ENCODE measurements at places on chromosomes 6 and 20.

GRCh38 chr6:142945446-142946180 is 637 bp upstream of the HIVEP2 start:
- peak; percentile 83 for DNase-seq

GRCh38 chr6:136740050-136740974 is 52.0 kb downstream of the MAP3K5 start:
- no peak for DNase-seq

GRCh38 chr6:92538275-92538674 is 881.1 kb downstream of the EPHA7 start:
- no peak for DNase-seq

- DNase-seq: no peak
Observed at GRCh38 chr6:50661636-50662035, 51.7 kb upstream of the TFAP2D start.

DNA sequence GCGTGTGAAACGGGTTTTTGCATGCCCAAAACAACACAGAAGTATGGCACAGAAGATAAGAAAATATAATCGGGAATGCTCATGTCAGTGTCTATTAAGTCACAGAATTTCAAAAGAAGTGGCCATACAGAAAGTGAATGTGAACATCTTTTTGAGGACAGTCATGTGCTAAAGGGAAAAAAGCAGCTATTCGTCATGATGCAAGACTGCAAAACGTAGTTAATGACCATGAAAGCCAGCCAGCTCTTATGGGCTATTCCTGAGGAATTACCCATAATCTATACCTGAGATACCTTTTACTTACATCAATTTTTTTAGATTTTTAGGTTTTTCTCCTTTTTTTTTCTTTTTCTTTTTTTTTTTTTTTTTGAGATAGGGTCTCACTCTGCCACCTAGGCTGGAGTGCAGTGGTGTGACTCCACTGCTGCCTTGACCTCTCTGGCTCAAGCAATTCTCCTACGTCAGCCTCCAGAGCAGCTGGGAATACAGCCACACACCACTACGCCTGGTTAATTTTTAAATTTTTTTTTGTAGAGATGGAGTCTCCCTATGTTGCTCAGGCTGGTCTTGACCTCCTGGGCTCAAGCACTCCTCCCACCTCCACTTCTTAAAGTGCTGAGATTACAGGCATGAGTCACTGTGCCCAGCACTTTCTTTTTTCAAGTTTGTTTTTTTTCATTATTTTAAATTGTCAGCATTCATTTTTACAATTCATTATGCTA is 18.1 kb upstream of the ZBP1 start:
- DNase-seq: no peak

DNA sequence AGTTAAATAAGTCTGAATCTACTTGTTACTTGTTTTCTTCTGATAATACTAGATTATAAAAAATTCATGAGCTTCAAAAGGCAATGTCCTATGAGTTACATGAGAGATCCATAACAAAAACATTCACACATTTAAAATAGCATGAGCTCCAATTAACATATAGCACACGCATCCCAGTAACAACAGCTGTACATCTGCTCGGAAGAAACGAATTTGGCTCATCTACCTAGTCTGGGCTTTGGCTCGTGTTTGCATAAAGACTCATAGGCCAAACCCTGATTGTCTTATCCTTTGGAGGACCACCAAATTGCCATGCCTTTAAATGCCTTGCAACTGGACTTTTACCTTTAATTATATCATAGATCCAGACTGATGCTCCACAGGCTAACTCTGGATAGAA is 259.7 kb upstream of the CHD6 start:
- no peak for DNase-seq

DNA sequence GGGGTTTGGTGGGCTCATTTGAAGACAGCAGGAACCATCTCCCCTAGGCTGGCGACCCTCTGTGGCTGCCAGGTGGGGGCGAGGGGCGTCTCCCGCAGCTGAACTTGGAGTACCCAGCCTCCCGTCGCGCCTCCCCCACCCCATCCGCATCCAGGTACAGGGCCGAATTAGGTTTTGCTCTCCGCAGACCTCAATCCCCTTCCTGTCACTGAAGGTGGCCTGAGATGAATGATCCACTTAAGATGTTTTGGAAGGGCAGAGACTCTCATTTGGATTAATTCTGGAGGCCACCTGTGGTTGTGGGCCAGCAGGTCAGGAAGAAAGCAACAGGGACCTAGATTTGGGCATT is 493 bp downstream of the CD83 start:
- DNase-seq: no peak

GRCh38 chr6:14309516-14309915 is 191.9 kb downstream of the CD83 start:
- no peak for DNase-seq

DNA sequence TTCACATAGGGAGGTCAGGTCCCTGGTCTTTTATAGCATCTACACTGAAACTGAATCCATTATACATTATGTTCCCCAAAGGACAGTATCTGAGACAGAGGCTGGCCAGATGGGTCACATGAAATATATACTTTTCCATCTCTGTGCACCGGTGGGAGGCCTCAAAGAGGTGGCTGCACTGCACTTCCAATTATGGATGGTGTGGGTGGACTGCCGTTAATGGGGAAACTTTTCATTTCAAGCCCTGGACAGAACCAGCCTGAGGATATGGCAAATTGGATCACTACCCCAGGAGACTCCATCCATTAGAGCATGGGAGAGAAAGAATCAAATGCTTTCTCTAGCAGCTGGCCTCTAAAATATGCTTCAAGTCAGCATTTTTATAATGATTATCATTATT is 280.5 kb upstream of the OPRM1 start:
- DNase-seq: no peak

DNA sequence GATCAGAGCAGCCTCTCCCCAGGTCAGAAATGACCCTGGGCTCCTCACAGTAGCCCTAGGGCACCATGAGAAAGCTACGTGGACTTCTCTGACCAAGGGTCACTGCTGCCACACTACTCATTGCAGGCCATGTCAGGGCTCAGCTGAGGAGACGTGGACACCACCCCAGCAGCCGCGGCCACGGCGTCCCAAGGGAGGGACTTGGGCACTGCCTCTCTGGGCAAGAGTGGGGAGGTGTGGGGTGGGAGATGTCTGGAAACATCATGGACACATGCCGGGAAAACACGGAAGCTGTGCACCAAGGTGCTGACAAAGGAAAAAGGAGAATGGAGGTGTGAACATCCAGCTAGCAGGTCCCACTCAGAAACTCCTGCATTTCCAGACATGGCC is 9.0 kb downstream of the GMEB2 start:
- DNase-seq: no peak

- no peak for DNase-seq
Observed at GRCh38 chr6:131197716-131198115, 62.4 kb downstream of the AKAP7 start.

GRCh38 chr20:21548390-21549035 is 34.6 kb upstream of the NKX2-2 start:
- DNase-seq: no peak

DNA sequence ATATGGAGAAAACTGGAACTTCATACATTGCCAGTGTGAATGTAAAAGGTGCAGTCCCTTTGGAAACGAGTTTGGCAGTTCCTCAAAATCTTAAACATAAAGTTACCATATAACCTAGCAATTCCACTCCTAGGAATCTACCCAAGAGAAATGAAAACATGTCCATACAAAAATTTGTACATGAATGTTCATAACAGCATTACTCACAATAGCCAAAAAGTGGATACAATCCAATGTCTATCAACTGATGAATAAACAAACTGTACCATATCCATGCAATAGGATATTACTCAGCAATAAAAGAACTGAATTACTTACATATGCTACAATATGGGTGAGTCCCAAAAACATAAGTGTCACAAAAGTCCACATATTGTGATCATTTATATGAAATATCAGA is 48.7 kb upstream of the ERVFRD-1 start:
- no peak for DNase-seq

GRCh38 chr6:22194188-22194921 is 102.5 kb downstream of the PRL start:
- DNase-seq: no peak

GRCh38 chr6:168598251-168599117 is 157.5 kb downstream of the SMOC2 start:
- DNase-seq: no peak

DNA sequence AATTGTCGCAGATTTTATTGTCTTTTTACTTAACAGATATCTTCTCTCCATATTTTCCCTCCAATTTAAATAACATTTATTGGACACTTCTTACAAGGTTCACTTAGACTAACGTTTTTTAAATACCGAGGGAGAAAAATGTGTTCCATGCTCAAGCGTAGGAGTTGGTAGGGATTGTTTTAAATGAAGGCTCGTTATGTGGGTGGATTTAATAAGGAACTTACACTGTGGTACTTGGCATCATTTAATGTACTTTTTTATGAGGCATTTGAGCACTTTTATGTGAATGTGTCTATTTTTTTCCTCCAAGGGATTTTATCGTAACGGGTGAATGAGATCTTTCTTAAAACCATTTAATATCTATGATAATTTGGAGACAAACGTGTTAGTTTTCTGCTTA is 125.0 kb upstream of the MTHFD1L start:
- DNase-seq: no peak

- no peak for DNase-seq
Observed at GRCh38 chr20:13745784-13746183, 38.9 kb downstream of the ESF1 start.

DNA sequence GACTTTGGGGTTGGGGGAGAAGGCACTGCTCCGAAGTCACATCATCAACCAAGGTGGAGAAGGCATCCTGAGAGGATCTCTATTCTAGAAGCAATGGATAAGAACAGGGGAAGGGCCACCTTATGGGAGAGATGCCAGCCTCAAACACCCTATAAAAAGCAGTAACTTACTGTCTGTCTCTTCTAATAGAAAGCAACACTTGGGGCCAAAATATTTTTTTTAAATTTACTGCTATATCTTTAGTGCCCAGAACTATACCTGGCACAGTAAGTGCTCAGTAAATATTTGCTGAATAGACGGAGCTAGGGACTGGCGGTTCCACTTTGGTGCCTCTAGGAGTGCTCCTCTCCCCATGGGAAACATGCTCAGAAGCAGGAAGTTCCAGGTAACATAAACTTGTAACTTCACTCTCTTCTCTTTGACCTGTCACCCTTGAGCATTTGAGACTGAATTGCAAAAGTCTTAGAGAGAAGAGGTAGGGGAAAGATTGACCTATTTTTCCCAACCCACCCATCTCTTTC is 807 bp upstream of the OTOR start:
- DNase-seq: no peak

GRCh38 chr20:59647271-59647670 is 42.9 kb downstream of the PHACTR3 start:
- no peak for DNase-seq

DNA sequence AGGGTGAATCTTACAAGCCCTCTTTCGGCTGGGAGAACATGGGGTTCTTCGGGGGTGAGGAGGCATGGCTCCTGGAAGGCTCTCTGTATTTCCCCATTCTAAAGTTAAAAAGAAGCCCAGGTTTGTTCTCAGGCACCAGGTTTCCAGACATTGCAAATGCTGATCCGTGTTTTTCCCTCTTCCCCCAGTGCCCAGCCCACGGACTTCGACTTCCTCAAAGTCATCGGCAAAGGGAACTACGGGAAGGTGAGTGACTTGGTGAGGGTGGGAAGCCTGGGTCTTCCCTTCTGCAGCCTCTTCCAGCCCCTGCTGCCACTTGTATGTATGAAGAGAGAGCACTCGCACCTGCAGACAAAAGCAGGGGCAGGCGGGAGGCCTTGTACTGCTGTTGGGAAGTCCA is 8.7 kb downstream of the SGK2 start:
- no peak for DNase-seq

- DNase-seq: no peak
Observed at GRCh38 chr20:10559266-10559665, 114.5 kb downstream of the JAG1 start.

DNA sequence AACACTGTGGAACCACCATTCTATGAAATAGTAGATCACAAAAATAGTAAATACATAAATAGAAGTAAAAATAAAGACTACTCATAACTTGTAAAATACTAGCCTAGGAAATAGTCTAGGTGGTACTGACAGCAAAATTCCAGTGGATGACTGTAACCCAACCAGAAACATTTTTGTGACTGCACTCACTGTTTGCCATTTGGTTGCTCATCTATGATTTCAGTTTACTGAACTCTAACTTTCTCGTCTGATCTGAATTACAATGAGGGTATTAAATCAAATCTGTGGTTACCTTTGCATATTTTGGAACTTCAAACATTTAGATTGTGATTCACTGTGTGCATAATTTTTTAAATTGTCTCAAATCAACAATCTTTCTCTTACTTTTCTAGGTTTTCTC is 151.1 kb downstream of the KHDC1L start:
- DNase-seq: no peak

DNA sequence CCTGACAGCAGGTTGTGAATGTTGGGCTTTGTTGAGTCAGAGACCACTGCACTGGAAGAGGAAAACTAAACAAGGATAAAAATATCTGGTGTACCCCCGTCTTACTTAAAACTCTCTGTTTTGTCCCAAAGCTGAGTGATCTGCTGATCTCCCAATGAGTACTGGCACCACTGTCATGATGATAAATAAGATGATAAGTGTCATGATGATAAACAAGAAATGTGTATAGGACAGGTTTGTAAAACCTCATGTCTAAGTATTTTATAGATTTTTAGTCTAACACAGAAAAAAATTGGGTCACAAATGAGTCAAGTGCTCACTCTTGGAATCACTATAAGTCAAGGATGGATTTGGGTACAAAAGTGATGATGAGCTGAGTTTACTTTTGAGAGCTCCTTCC is 8.5 kb upstream of the SIM1 start:
- no peak for DNase-seq

DNA sequence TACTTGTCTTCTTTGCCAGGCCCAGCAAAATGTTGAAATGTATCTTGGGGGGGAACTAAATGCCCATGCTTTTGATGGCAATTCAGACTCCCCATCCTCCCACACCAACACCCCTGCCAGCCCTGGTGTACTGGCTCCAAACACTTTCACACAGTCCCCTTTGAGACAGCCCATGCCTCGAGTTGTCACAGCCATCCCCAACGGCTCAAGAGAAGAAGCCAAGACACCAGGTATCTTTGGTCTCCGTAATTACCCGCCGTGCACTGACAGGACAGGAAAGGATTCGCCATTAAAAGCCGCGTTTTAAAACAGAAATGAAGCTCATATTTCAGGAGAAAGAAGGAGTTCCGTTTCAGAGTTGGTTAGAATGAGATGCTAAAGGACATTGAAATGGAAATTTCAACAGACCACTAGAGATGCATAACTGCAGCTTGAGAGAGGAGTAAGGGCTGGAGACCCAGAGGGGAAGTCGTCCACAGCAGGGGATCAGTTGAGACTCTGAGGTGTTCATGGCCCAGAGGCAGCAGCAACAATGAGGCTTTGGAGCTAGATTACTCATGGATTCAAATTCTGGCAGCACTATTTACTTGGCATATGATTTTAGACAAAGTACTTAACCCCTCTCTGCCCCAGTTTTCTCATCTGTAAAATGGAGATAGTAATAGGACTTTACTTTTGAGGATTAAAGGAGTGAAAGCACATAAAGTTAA is 63.5 kb upstream of the ADGRF1 start:
- no peak for DNase-seq
